ENCODE measurements at places on chromosomes 4 and X. TPM values are rescaled to one million over a fixed set of nuclear protein-coding genes. Genes with fewer than 3 reads are reported as not detected.

DNA sequence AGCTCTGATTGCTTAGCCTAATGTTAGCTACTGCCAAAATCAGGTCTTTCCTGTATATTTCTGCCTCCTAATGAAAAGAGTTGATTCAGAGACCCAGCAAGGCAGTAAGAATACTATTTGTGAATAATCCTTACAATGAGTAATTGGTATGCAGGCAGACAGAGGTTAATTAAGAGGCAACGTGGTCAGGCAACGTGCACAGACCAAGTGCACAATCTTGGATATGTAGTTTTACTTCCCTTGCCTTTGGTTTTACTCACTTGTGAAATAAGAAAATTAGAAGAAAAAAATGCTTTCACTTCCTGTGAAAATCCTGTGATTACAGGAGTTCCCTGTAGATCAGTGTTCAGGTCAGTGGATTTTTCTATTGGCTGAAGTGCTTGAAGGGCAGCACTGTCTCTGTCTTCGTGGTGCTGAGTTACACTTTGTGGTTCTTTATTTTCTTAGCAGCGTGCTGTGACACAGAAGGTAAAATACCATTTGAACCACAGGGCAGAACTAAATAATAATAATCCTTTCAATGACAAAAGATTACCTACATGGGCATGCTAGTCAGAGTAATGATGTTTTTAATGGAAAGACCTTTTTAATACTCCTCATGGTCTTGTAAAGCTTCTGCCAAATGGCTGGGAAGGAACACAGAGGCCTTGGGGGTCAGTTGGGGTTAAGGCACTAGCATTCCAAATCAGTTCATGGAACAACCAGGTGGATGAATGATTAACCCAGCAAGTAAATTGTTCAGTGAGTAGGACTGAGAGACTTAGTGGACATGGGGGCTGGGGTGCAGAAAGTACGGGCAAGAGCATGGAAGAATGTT lies 430.9 kb downstream of the MAPK10 start:
- H3K4me1 ChIP-seq = peaks cover 44% of the 10 kb centered on the region
- H3K27me3 ChIP-seq = no peaks in the 10 kb centered on the region
- H3K36me3 ChIP-seq = no peaks in the 10 kb centered on the region

- H3K4me3 ChIP-seq = no peak overlapping the region
- no peaks in the 10 kb centered on the region for H3K27me3 ChIP-seq
- H3K4me1 ChIP-seq = peaks cover 21% of the 10 kb centered on the region
- no peak for DNase-seq
Measured at GRCh38 chr4:98903963-98904362, 25.0 kb downstream of the EIF4E start.

Gene SPARCL1
- 0.38 TPM for total RNA-seq

- DNase-seq = no peak
- H3K36me3 ChIP-seq = no peaks in the 10 kb centered on the region
- no peaks in the 10 kb centered on the region for H3K27me3 ChIP-seq
- no peak overlapping the region for H3K27ac ChIP-seq
- H3K4me1 ChIP-seq = no peaks in the 10 kb centered on the region
Measured at GRCh38 chr4:107388736-107389274, 331.2 kb downstream of the PAPSS1 start.

- no peak for DNase-seq
- H3K4me1 ChIP-seq = peaks cover 4% of the 10 kb centered on the region
- no peak overlapping the region for H3K27ac ChIP-seq
- no peaks in the 10 kb centered on the region for H3K27me3 ChIP-seq
Measured at GRCh38 chrX:1239681-1240142, 27.3 kb upstream of the CRLF2 start.

Gene SLC2A9
- total RNA-seq = 2.5 TPM
